CD4-positive, alpha-beta T cell treated with Interleukin-17A for 1 hour (primary cell): ENCODE measurements at places on chromosomes 4 and X.

DNA sequence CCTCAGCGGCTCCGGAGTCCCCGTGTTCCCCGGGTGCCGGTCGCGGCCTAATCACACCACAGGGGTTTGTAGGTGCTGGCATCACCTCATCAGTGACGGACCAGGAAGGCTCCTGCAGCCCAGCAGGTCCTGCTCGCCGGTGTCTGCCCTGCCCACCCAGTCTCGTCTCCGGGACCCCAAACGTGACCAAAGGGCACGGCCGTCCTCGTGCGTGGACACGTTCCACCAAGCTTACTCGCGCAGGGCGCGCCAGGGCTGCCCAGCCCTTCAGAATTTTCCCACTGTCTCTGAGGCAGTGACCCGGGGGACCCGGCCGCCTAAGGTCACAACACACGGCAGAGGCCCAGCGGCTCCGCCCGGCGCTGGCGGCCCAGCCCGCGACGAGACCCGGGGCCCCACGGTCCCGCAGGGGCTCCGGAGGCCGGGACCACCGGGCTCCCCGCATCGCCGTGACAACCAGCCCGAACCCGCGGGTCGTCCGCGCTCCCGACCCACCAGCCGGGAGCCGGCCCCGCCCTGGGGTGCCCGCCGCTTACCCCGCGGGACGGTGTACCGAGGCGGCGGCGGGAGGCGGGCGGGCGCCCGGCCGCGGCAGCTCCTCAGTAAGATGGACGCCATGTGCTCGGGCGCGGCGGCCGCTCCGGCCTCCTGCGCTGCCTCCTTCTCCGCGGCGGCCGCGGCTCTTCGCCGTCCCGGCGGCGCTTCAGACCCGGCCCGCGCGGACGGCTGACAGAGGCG lies 454 bp downstream of the LETM1 start:
- no peak for DNase-seq

- DNase-seq, result no peak
Measured at GRCh38 chrX:104568304-104568915, 2.4 kb downstream of the IL1RAPL2 start.

- DNase-seq, result no peak
Measured at GRCh38 chrX:28595346-28595745, 8.1 kb downstream of the IL1RAPL1 start.

GRCh38 chr4:23337292-23337691 lies 552.6 kb downstream of the PPARGC1A start:
- no peak for DNase-seq

GRCh38 chr4:75002381-75002780 lies 69.5 kb downstream of the PARM1 start:
- DNase-seq, result no peak

- DNase-seq, result no peak
Measured at GRCh38 chr4:186027405-186027804, 41.6 kb upstream of the TLR3 start.

GRCh38 chr4:87058356-87059073 lies 123.7 kb downstream of the AFF1 start:
- peak; percentile 10 for DNase-seq

GRCh38 chr4:183967266-183967665 lies 62.2 kb downstream of the STOX2 start:
- no peak for DNase-seq

DNA sequence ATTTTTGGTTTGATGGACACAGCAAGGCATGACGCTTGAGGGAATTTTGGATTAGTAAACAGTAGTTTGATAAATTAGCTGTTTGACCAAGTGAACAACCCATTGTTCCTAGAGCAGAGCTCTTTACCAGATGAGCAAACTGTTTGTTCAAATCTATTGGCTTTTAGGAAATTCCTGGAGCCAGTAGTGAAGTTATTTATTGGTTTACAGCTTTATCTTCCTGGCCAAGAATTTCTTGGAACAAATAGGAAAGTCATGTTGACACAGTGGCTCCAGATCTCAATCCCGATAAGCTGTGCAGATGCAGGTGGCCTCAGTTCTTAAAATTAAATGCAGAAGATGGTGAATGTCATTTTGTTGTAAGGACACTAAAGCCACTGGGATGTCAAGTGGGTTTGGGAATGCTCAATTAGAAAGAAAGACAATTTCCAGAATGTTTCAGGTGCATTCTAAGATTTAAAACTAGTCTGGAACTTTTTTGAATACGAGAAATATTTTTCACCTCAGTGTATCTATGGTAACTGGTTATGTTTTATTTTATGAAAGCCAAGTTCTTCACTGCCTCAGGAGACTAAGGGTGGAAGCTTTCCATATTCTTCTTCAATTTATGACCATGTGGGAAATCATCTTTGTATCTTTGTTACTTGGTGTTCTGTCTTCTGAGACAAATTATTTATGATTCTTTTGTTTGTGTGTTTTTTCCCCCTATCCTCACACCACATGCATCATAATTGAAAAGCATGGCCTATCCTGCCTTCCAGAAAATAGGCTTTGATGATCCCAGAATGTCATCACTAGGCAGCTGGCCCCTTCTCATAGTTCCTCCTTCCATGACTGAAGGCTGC lies 554.5 kb downstream of the STIM2 start:
- no peak for DNase-seq

DNA sequence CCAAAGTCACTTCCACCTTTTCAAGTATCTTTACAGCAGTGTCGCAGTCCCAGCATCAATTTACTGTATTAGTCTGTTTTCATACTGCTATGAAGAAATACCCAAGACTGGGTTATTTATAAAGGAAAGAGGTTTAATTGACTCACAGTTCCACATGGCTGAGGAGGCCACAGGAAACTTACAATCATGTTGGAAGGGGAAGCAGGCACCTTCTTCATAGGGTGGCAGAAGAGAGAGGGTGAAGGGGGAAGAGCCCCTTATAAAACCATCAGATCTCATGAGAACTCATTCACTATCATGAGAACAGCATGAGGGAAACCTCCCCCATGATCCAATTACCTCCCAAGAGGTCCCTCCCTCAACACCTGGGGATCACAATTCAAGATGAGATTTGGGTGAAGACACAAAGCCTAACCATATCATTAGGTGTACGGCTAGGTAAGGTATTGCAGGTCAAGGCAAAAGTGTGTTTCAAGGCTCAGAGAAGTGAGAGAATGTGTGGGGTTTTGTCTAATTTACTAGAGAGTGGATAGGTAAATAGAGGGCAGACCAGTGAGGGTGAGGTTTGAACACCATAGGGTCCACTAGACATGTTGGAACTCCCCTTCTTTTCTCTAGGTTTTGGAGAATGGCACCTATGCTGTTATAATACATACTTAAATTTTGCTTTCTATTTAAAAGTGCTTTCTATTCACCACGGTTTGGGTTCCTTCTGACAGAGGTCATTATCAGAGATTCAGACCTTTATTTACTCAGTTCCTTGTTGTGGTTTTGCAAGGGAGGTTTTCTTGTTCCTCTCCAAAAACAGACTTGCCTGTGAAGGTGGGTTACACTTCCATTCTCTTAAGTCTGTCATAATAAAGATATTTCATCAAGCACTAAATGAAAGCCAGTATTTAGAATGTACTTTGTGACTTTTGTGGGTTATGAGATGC lies 186.6 kb downstream of the CPEB2 start:
- DNase-seq, result peak; percentile 2

GRCh38 chr4:60934566-60935295 lies 265.4 kb upstream of the ADGRL3 start:
- no peak for DNase-seq

DNA sequence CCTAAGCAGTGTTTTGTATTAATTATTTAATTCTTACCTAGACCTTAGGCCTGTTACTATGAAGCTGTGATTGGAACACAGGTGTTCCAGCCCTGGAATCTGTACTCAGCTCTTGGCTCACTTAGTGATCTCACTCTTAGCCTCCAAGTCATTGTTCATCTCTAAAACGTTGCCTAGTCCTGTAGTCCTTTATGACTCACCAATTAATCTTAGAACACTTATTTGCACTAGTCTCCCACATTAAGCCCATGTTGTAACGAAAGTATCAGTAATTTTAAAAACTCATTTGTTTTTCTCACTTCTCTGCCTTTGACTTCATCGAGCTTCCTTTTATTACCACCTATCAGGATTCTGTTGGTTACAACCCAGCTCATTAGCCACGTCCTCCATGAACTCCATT lies 1224.7 kb upstream of the TENM3 start:
- no peak for DNase-seq

- no peak for DNase-seq
Measured at GRCh38 chr4:188423039-188423438, 283.8 kb downstream of the TRIML1 start.

- DNase-seq, result peak; percentile 58
Measured at GRCh38 chr4:80183250-80184052, 13.9 kb upstream of the PRDM8 start.
